ENCODE measurements at places on chromosomes 1 and 21.

DNA sequence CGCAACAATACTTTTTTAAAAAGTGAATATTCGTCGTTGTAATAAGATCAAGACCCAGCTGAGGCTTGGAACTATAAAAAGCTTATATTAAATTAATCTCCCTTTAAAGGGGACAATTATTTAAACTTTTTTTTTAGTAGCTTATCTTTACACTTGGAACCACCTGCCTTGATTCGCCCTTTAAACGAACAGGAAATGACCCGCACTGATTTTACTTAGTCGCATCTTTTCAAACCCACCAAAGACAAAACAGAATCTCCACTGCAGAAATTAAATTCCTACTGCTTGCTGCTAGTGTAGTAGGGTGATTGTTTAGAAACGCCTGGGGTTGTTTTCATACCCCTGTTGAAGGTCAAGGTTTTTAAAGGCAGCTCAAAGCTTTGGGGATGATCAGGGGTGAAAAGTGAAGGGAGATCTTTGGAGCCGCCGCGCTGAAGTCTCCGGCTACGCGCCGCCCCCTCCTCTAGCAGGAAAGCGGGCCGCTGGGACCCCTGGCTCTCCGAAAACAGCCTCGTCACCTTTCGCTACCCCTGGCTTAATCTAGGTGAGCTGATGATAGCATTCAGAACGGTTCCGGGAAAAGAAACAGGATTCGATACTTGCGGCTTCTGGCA is 163.4 kb downstream of the RUNX1 start:
- no peak for DNase-seq

DNA sequence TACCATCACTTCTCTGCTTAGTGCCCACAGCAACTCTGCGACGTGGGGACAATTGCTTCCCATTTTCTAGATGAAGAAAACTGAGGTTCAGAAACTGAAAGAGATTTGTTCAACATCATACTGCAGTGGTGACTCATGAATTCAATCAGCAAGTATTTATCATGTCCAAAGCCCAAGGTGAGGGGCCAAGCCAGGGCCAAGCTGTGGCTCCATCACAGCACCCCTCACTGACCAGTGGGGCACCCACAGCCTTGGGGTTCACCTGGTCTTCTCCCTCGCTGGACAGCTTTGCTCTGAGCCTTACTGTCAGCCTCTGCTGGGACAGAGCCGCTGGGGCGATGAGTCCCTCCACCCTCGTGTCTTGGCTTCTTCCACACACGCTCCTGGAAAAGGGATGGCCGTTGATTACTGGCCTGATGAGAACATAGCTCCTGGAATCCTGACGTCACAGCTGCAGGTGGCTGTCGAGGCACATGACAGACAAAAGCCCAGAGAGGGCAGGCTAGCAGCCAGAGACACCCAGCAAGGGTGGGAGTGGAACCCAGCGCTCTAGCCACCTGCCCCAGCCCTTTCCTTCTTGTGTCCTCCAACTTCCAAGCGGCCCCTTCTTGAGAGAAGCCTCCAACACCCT is 6.2 kb downstream of the EDN2 start:
- no peak for DNase-seq

GRCh38 chr1:177021687-177022086 is 142.8 kb downstream of the ASTN1 start:
- DNase-seq: no peak

GRCh38 chr21:16912075-16912474 is 600.8 kb upstream of the CXADR start:
- DNase-seq: no peak

DNA sequence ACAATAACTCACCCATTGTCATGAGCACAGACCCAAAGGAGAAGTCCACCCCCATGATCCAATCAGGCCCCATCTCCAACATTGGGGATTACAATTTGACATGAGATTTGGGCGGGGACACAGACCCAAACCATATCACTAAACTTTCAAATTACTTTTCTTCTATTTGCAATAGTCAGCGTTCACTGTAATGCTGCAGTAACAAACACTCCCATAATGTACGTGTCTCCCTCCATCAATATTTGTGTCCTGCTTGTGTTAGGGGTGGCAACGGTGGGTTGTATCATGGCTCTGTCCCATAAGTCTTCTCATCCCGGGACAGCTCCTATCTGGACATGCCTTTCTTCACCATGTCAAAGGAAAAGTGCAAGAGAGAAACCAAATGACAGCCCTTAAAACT is 26.2 kb downstream of the TFF3 start:
- no peak for DNase-seq

DNA sequence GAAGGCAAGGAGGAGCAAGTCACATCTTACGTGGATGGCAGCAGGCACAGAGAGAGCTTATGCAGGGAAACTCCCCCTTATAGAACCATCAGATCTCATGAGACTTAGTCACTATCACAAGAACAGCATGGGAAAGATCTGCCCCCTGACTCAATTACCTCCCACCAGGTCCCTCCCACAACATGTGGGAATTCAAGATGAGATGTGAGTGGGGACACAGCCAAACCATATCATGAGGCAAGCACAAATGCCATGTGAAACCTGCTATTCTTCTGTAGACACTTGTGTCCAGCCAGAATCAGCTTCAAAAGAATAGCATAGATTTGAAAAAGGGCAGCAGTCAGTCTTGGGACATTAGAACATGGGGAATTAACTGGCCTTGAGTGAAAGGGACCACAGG is 32.2 kb upstream of the UBE2U start:
- DNase-seq: no peak

DNA sequence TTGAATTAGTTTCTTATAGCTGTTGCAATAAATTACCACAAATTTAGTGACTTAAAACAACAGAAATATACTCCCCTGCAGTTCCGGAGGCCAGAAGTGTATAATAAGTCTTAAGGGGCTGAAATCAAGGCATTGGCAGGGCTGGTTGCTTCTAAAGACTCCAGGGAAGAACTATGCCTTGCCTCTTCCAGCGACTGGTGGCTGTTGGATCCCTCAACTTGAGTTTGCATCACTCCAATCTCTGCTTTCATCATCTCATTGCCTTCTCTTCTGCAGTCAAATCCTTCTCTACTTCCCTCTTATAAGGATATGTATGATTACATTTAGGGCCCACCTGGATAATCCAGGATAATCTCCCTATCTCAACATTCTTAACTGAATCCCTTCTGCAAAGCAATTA is 19.1 kb upstream of the MED18 start:
- DNase-seq: no peak

DNA sequence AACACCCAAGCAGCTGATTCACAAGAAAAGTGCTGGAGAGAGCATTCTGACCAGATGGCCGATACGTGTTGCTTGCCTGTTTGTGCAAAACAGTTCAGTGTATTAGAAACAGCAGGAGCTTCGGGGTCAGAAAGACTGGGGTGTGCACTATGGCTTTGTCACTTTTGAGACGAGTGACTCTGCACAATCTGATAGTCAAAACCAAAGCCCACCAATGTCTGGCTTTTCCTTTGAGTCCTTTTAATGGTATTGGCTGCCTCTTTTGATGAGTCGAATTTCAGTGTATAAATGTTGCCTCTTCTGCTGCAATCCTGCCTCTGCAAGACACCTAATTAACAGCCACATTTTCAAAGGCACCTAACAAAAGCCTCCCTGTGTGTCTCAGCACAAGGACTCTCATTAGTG is 444.6 kb downstream of the AJAP1 start:
- no peak for DNase-seq

DNA sequence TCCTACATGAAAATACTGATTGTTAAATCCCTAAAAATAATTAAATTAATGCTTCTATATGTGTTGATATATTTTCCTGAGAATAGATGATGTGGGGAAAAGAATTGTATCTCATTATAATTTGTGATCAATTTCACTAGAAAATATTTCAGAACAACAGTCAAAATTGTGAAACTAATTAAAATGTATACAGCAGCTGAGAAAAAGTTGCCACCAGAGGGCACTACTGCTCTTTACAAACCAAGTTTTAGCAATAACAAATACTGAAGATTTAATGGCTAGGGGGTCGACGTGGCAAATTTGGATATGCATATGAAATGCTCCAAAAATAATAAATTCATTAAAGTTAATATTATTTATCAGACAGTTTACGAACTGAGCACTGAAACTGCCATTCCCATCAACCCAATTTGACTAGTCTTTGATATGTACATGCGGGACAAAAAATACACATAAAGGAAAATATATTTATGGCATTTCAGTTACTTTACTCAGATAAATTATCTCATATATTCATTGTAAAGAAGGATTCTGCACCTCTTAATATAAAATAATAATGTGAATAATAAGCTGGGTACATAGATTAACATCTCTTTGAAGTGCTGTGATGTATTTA is 96.3 kb upstream of the TMPRSS15 start:
- peak; percentile 38 for DNase-seq

Measured in NCI-H774 (cell line).